Brain (organoid and tissue), 16 donors: ENCODE measurements at places on chromosomes 7 and 10. TPM values are rescaled to one million over a fixed set of nuclear protein-coding genes. Genes with fewer than 3 reads are reported as not detected.

GRCh38 chr10:52523696-52524095, 209.6 kb downstream of the DKK1 start:
- DNase-seq: no peak

- DNase-seq: no peak
These were observed 99.4 kb downstream of the RNF216 start for GRCh38 chr7:5681979-5682546.

GRCh38 chr7:90828601-90829000, 232.5 kb downstream of the CDK14 start:
- no peak for DNase-seq

DNA sequence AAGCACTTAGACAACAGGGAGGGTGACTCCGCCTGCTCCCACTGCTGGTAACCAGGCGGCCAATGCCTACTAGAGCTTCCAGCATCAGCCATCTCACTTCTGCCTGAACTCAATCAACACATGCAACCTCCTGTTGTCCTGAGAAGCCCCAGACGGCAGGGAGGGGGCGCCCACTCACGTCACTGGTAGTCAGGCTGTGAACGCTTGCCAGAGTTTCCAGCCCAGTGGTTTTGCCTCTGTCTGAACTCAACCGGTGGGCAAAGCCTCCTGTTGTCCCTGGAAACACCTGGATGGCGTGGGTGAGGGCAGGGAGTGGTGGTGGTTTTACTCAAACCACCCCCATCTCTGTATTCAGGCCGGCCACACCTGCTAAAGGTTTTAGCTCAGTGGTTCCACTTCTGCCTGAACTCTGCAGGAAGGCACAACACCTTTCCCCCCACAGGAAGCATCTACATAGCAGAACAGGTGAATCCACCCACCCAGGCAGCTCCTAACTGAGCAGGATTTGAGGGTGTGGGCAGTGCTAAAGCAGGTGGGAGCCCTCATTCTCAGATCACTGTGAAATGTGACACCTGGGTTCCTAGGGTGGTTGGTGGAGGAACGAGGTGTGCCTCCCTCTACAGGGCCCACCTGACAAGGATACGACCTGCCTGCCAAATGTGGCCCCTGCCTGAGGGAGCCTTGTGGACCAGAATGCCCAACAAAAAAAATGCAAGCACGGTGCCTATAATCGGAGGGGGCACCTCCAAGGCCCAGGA, 563.0 kb upstream of the SEMA3D start:
- no peak for DNase-seq

GRCh38 chr10:128084991-128085390, 41.2 kb downstream of the MKI67 start:
- no peak for DNase-seq

GRCh38 chr7:99525713-99526440, 21.4 kb downstream of the ZKSCAN5 start:
- no peak for DNase-seq

DNA sequence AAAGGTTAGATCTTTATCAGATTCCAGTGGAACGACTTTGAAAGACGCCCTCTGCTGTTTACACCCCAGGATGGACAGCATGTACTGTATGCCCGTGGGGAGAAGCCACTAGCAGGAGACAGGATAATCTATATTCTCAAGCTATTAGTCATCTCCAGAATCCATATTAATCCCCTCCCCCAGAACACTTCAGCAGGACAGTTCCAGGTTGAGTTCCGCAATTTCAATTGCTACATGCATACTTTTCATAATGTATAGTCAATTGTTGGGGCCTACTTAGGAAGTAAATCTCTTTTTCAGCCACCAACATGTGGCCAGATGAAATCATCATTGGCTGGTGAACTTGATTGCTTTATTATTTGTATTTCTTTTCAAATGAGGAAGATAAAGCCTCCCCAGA, 313.1 kb upstream of the SMIM30 start:
- DNase-seq: no peak

DNA sequence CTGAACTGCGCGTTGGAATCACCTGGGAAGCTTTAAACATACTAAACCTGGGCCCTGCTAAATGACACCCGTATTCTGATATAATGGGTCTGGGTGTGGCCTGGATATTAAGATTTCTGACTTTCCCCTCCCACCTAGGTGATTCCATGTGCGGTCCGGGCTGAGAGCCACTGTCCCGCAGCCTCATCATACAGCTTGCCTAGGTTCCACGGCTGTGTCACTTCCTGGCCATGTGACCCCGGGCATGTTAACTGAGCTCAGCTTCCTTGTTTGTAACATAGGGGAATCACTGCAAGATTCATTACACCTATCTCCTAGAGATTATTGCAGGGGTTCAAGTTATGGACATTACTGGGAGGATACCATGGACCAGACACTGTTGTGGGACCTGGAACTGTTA, 472.7 kb upstream of the GALNT17 start:
- DNase-seq: no peak

- DNase-seq: peak; percentile 5
These were observed 122.2 kb upstream of the SP4 start for GRCh38 chr7:21305455-21306235.

DNA sequence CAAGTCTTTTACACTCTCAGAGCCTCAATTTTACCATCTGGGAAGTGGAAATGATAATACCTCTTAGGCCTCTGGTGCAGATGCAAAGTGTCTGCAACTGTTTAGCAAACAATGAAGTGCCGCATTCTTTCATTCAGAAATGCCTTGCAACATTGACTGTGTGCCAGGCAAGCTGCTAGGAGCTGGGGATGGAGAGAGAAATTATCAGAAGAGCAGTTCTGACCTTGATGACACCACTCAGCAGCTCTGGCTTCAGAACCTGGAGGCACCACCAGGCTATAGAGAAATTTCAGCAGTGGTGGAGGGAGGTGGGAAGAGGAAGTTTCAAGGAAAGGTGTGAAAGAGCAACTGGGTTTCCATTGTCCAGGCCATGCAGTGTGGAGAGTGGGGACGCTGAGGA, 78.1 kb upstream of the HABP2 start:
- DNase-seq: no peak

DNA sequence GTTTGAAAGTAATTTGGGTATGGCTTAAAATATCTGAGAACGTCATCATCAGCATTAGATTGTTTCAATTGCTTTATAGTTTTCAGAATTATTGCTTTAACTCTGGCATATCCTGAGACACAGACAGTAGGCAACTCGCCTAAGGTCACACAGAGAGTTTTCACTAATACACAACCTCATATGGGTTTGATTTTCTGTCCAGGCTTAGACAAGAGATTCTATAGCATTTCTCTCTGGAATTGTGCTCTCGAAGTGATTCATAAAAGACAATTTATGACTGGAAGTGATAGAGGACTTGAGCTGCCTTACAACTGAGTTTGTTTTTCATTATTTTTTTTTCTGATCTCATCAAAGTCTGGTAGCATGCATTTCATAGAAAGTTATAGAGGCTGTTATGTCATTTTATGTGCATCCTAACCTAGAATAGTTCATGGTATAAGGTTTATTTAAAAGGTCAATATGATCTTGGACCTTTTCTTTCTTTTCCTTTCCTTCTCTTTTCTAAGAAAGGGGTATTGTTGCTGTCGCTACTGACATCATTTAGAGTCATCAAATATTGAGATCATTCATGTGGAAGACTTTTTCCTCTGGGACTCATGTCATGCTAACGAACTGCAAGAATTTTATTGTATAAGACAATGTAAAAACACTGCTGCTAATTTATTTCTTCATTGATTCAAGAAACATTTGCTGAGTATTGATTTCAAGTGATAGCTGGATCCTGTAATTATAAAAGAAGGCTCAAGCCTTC, 278.2 kb downstream of the PLXDC2 start:
- DNase-seq: no peak

GRCh38 chr10:107340326-107340725, 175.8 kb upstream of the SORCS1 start:
- DNase-seq: no peak

DNA sequence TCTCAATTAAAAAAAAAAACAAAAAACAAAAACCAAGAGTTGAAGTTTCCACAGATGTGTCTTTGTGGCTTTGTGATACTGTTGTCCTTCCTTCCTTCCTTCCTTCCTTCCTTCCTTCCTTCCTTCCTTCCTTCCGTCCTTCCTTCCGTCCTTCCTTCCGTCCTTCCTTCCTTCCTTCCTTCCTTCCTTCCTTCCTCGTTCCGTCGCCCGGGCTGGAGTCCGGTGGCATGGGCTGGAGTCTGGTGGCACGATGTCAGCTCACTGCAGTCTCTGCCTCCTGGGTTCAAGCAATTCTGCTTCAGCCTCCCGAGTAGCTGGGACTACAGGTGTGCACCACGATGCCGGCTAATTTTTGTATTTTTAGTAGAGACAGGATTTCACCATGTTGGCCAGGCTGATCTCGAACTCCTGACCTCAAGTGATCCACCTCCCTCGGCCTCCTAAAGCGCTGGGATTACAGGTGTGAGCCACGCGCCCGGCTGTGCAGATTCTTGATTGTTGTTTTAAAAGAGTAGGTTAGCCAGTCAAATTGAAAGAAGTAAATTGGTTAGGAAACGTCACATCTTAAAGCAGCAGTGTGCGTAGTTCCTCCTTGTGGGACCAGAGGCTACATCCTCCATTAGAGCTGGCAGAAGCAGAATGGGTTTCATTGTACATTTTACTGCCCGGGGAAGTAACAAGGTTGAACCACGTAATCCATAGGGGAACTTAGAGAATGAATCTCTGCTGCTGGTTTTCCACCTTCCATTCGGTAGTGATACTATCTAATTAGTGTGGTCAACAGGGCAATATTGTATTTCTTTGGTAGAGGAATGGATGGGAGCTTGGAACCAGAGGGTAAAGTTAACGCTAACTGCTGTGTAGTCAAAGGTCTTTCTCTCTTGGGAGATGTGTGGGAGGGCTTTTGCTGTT, 20.6 kb downstream of the DNAJB6 start:
- no peak for DNase-seq

GRCh38 chr10:42859256-42859655, 76.7 kb downstream of the BMS1 start:
- no peak for DNase-seq

DNA sequence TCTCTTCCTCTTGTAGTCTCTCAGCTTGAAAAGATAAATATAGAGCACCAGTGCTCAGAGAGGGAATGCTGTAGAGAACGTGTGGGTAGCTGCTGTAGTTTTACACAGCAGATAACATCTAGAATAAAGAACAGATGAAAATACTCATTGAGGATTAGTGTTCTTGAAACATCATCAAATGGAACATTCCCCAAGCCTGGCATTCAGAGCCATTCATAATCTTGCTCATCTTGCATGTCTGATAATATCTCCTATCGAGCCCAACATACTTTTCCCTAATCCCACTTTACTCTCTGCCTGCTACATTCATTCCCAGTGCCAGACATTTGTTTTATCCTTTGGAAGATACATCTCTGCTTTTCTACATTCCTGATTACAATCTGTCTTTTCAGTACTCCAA, 35.2 kb downstream of the MCU start:
- DNase-seq: no peak

DNA sequence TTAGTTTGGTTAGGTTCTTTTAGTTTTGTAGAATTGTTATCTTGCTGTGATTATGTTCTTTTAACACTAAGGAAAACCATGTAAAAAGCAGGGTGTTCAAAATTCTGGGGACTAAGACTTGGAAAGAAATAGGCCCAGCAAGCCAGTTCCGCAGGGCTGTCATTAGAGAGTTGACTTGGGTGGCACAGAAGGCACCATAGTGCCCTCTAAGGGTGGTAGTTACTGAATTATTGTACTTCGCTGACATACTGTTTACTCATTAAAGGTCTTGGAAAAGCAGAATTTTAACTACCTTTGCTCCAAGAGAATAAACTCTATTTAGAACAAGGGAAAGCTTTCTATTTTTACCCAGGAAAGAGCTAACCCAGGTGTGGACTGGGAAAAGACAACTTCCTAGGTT, 86.5 kb downstream of the OTUD1 start:
- no peak for DNase-seq

DNA sequence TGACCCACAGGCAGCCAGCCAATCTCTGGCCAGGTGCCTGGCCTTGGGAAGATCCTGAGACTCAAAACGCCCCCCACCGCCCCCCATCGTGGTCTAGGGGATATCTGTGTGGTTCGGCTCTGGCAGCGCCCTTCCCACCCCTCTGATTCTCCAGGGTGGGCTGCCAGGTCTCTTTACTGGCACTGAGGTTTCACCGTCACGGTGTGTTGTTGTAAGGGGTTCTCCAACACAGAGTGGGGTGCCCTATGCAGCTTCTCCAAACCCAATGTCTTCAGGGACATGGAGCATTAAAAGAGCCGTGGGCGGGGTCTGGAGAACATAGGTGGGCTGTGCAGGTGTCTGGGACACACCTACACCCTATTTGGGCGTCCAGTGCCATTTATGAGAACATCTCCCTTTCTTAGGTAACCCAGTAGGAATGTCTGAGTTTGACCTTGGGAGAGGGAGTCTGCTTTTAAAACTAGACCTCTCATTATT, 1.5 kb downstream of the MAFK start:
- DNase-seq: no peak

DNA sequence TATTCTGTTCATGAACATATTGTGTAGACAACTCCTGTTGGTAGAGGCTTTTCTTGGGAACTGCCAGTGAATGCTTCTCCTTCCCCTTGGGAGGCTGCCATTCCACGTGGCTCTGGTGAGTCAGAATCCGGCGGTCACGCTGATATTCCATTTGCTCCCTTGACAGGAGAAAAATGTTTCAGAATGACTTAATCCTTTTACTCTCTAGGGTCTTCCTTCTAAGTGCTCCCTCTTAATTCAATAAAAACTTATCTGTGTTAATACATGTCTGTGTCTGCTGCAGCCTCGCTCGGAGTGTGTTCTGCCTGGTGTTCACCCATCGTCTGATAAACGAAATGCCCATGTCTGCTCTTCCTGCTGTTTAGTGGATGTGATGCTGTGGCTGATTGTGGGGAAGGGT, 278.6 kb downstream of the ARHGAP12 start:
- peak; percentile 27 for DNase-seq

DNA sequence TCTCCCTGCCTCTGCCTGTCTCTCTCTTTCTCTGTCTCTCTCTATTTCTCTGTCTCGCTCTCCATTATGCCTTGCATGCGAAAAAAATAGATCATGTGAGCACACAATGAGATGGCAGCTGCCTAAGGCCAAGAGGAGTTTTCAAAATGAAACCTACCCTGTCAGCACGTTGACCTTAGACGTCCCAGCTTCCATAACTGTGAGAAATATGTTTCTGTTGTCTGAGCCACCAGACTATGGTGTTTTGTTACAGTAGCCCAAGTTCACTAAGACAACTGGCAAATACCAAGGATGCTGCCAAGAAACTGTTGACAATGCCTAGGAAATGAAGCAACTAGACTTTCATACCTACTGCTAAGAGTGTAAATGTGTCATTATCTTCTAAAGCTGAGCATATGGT, 70.6 kb upstream of the PLXDC2 start:
- DNase-seq: no peak

IQUB gene
- 0.20 TPM for polyA plus RNA-seq

MTURN gene
- 450 TPM for polyA plus RNA-seq

GRM8 gene
- 11.8 TPM for polyA plus RNA-seq

SRRM3 gene
- polyA plus RNA-seq: 20.5 TPM

SLC18A3 gene
- polyA plus RNA-seq: 1.2 TPM

ALDH18A1 gene
- 31.1 TPM for polyA plus RNA-seq

IFIT3 gene
- polyA plus RNA-seq: 6.2 TPM

ANKMY2 gene
- polyA plus RNA-seq: 14.7 TPM

SNCG gene
- 154 TPM for polyA plus RNA-seq
